ENCODE measurements at places on chromosomes 12 and 14.

GRCh38 chr14:71693381-71693780, 238.8 kb upstream of the RGS6 start:
- peak; percentile 95 for DNase-seq

DNA sequence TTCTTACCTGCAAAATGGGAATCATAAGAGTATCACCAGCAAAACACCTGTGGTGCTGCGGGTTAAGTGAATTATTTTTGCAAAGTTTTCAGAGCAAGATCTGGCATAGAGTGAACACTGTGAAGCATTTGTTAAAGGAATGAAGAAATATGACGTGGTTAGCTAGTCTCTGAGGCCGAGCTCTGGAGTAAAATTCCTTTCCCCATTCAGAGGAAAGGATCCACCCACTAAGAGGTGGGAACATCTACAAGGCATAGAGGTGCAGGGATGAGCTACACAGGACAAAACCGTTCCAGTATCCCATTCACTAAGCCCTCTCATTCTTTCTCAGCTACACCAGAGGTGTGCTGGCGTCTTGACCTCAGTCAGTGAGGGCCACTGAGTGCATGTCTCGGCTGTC, 48.5 kb downstream of the JAG2 start:
- DNase-seq: no peak

- no peak for DNase-seq
Observed at GRCh38 chr12:104130760-104131159, 7.2 kb downstream of the NFYB start.

GRCh38 chr12:114812858-114813761, 129.1 kb upstream of the TBX3 start:
- peak; percentile 31 for DNase-seq

DNA sequence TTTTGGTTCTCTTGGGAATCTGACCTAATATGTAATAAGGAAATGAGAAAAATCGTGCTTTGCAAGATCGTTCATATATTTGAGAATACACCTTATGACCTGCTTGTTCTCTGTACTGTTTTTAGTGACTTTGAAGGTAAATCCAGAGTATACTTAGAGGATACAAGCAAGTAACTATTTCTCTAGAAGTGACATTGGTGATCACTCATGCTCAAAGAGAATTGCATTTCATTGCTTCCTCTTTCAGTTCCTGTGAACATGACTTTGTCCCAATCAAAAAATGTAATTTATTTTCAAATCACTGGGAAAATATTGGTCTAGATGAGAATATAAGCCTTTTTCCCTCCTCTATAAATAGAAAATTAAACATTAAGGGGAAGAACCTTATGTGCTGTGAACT, 2.7 kb downstream of the KTN1 start:
- DNase-seq: no peak

DNA sequence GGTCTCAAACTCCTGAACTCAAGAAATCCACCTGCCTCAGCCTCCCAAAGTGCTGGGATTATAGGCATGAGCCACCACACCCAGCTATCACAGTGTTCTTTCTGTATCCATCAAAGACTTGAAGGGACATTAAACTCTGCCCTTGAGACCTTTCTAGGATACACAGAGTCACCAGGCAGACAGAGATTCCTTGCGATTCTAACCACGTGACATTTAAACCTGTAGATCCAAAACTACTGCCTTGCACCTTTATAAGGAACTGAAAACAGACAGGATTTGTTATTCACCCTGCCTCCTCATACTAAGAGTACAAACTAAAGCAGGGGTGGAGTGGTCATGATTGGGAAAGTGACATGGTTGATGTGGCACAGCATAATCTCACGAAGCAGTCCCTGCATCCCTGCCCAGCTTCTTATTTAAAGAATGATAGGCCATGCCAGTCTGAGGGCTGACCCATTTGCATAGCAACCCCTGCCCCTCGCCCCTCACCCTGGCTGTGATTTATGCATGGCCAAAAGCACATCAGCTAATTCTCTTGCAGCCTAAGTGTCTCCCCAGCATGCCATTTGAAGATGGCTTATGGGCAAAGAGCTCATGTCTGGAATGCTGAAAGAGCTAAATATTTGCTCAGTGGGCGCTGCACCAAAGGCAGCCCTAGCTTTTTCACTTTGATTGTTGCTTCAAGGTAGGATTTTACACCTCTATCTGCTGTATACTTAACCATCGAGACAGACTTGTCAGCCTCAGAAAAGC, 43.2 kb upstream of the MYBPC1 start:
- DNase-seq: no peak

GRCh38 chr12:108700833-108701541, 30.3 kb downstream of the CORO1C start:
- DNase-seq: no peak

DNA sequence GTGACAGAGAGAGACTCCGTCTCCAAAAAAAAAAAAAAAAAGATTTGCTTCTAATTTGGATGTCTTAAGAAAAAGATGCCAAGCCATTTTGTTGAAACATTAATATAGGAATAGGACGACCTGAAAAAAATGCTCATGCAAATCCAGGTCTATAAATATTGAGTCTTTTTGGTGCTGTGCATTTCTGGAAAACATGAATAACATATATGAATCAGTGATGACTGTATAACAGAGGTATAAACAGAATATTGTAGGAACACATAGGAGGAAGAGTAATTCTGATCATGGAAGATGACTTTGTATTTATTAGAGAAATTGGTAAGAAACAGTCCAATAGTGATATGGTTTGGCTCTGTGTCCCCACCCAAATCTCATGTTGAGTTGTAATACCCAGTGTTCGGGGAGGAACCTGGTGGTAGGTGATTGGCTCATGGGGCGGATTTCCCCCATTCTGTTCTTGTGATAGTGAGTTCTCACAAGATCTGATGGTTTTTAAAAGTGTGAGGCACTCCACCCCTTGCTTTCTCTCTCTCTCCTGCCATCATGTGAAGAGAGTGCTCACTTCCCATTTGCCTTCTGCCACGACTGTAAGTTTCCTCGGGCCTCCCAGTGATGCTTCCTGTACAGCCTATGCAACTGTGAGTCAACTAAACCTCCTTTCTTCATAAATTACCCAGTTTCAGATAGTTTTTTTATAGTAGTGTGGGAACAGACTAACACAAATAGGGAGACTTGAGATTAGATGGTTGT, 3.0 kb upstream of the SRSF5 start:
- no peak for DNase-seq

DNA sequence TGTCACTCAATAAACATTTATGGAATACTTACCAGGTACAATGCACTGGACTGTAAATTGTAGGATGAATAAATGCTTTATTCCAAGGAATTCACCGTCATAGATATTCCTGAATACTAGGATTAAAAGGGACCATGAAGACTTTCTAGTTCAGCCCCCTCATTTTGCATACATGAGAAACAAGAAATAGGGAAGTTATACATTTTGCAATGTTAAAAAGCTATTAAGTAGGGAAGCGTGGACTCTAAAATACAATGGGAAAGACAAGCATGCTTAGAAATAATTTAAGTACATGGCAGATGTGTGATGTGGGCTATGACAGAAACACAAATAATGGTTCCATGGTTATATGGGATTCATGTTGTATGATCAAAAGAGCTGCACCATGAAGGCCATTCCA, 89.4 kb upstream of the SYT10 start:
- DNase-seq: no peak

DNA sequence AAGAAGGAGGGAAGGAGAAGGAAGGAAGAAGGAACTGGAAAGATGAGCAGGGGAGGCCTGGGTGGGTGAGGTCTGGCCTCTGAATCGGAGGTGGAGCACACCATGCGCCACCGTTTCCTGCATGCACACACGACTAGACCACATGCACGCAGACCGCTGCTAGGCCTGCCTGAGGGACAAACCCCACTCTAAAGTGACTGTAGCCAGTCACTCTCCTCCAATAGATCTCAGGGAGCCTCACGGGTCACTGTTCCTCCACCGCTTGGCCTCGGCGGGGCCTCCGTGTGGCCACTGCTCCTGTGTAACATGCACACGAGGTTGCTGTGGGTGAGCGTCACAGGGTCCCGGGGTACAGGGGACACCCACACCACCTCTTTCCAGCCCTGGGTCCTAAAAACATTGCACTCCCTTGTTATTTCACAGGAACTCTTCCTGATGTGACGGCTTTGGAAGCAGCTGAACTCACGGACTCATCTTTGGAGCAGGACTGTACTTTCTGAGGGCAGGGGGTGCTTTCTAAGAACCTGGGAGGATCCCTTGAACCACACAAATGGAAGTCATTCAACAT, 17.6 kb upstream of the CEBPE start:
- DNase-seq: no peak

- DNase-seq: no peak
Observed at GRCh38 chr12:2933586-2933985, 25.6 kb upstream of the TEAD4 start.

DNA sequence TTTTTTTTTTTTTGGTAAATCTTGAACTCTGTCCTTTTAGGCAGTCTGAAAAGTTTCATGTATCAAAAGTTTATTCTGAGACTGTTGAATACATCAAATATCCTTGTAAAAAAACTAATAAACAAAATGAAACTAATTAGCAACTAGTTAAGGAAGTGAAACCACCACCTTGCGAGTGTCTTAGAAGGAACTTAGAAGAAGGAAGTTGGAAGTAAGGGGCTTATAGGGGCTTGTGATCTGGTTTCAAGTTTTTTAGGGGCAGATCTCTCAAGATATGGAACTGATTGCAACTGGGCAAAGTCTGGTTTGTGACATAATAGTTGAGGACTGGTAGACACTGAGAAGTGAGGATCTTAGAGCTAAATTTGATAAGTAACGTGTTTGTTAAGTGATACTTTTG, 748.8 kb downstream of the C12orf50 start:
- no peak for DNase-seq

DNA sequence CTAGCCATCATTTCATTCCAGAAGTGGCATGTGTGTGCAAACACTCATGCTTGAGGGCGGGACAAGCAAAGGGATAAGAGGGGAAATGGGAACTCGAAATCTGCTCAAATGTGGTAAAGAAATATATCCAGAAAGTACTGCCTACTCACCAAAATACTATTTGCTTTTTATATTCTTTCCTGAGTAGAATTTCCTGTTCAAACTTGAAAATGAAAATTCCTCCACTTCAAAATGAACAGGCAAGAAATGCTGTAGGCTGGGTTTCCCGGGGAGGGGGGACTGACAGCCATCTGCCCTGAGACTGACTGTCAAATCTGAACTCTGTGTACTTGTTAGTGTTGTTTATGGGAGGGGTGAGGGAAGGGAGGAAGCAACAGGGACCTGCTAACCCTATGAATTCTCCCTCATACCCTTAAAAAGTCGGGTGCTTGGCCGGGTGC, 34.6 kb downstream of the NTF3 start:
- peak; percentile 70 for DNase-seq

- no peak for DNase-seq
Observed at GRCh38 chr12:106564678-106565329, 18.0 kb upstream of the RFX4 start.

DNA sequence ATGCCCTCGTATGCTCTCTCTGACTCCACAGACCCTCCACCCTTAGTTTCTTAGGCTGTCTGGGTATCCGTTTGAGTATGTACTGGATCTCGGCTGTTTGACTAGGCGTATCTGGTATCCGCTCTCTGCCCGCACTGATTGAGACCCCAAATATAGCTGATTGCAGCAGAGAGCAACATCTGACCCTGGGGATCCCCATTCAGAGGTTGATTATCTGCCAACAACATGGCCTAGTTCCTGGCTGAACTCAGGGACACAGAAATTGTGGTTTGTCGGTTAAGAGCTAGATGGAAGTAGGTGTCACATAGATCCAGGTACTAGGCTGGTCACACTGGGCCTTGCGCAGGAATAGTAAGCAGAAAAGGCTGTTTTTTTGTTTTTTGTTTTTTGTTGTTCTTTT, 359.9 kb downstream of the FUT8 start:
- DNase-seq: no peak

- peak; percentile 54 for DNase-seq
Observed at GRCh38 chr12:105474672-105475071, 144.2 kb downstream of the C12orf75 start.

DNA sequence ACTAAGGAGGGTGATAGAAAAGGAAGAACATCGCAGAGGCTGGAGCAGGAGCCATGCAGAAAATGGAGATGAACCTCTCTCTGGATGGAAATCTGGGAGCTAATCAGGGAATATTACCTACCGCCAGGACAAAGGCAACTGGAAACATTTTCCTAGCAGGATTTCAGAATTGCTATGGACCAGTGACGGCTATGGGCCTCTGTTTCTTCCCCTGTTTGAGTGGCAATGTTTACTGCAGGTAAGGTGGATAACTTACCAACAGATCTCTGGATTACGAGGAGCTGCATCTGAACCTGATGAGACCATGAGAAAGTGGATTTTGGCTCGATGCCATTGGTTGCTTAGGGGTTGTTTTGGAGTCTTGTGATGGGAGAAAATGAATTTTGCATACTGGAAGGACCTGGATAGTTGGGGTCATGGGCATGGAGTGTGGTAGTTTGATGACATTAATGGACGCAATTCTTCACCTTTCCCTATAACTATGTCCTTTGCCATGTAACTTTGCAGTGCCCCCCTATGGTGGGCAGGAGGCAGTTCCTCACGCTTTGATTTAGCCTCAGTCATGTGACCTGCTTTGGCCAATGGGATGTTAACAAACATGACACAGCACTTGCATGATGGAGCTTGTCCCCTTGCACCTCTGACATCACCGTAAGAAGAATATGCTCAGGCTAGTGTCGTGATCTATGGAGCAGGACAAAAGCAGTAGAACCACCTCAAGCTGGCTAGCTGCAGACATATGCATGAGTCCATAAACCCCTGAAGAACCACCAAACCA, 51.1 kb downstream of the CALM1 start:
- DNase-seq: no peak

DNA sequence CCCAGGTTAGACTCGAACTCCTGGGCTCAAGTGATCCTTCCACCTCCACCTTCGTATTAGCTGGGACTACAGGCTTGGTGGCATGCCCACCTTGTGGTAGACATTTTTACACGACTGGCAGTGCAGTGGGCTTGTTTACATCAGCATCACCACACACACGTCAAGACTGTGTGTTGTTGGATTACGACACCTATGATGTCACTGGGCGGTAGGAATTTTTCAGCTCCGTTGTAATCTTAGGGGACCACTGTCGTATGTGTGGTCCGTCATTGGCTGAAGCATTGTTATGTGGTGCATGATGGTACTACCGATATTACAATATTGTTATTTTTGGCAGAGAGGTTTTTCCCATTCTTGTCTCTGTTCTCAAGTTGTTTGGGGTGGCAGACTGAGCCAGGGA, 50.7 kb downstream of the TSPAN9 start:
- DNase-seq: peak; percentile 21

DNA sequence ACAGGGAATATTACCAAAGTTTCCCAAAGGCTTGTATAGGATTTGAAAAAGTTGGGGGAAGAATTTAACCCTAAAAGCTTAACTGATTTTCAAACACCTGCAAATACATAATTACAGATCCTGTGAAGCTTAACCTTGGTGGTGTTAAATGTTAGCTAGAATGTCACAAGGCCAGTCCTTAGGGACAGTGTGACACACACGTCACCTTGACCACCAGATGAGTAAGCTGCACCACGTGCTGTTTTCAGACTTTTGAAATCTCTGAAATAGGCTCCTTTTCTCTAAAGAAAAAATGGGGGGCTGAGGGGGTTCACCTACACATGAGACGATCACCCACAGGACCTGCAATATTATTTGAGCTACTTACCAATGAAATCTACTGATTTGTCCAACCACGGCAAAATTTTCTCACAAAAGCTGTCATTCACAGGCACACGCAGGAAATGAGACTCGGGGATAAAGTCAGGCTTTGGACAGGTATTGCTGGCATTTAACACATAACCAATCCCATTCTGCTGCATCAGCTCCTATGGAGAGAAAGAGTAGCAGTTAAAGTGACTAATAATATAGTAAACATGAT, 75.9 kb downstream of the DUSP16 start:
- DNase-seq: no peak
